Effector memory CD4-positive, alpha-beta T cell (primary cell): ENCODE measurements at places on chromosomes 6 and 20.

DNA sequence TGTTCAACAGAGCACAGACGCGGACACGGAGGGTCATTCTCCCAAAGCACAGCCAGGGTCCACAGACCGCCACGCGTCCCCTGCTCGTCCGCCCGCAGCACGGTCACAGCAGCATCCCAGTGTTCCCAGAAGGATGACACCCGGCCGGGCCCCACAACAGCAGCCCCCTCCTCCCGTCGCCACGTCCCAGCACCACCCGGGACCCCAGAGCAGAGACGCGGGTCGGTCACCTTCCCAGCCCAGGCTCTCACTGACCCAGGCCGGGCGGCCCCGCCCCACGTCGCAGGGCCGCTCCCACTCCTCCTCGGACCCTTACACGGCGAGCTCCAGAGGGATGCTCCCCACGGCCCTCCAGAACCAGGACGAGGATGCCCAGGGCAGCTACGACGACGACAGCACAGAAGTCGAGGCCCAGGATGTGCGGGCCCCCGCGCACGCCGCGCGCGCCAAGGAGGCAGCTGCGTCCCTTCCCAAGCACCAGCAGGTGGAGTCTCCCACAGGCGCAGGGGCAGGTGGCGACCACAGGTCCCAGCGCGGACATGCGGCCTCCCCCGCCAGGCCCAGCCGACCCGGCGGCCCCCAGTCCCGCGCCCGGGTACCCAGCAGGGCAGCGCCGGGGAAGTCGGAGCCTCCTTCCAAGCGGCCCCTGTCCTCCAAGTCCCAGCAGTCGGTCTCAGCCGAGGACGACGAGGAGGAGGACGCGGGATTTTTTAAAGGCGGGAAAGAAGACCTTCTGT is 64.3 kb downstream of the FNDC1 start:
- no peak for DNase-seq

GRCh38 chr6:30611150-30611855 is 5.7 kb downstream of the PPP1R10 start:
- no peak for DNase-seq

- no peak for DNase-seq
Measured at GRCh38 chr20:41386502-41387427, 20.1 kb upstream of the EMILIN3 start.

DNA sequence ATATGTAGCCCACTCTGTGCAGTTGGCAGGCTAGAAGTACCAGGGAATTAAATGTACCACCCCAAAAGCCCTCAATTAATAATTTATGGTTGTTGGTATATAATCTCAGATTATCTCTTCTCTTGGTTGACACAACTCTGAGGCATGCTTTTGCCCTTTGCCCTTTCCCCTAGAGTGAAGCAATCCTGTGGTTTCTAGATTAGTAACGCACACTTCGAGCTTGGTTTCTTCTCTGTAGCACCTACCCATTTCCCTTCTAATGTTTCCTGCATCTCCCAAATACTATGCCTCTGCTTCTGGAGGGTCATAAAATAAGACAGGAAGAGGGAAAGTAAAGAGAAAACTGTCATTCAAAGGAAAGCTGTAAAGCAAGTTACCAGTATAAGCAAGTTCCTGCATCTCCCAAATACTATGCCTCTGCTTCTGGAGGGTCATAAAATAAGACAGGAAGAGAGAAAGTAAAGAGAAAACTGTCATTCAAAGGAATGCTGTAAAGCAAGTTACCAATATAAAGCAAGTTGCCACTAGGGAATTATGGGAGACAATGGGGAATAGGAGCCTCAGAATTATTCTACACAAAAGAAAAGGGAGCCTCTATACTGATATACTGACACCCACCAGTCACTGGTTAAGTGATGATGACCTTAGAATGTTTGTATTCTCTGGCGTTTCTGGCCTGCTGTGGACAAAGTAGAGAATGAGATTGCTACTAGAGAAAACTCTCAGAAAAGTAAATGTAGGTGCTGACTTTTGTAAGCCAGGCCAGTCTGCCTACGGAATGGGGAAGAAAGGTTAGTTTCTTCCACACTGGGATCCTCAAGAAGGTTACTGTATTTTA is 862.6 kb upstream of the MAN1A1 start:
- no peak for DNase-seq
